ENCODE measurements at places on chromosomes 16 and 17.
A peak's percentile ranks its signal among the peaks of the same experiment; 100 is the strongest.

GRCh38 chr17:13995856-13996271 is 73.4 kb upstream of the COX10 start:
- H3K27ac ChIP-seq, result no peak overlapping the region
- no peaks in the 10 kb centered on the region for H3K36me3 ChIP-seq
- H3K4me3 ChIP-seq, result no peak overlapping the region
- no peaks in the 10 kb centered on the region for H3K27me3 ChIP-seq
- DNase-seq, result no peak

GRCh38 chr17:83143817-83144231 is 64.4 kb downstream of the METRNL start:
- no peaks in the 10 kb centered on the region for H3K27me3 ChIP-seq
- H3K27ac ChIP-seq, result no peak overlapping the region
- no peak overlapping the region for H3K4me3 ChIP-seq
- H3K36me3 ChIP-seq, result no peaks in the 10 kb centered on the region
- no peaks in the 10 kb centered on the region for H3K4me1 ChIP-seq

DNA sequence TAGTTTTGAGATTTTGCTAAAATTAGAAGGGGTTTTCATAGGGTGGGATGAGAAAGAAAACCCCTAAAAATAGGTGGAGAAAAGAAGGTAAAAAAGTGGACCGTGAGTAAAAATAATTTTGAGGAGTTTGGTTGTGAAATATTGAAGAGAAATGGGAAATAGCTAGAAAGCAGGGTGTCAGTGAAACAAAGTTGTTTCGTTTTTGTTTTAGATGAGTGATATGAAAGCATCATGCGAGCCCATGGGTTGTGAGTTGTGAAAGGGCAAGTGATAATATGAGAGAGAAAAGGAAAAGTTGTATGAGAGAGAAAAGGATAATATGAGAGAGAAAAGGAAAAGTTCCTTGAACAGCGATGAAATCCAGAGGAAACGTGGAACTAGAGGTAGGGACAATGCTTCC is 7.3 kb upstream of the SMIM36 start:
- no peaks in the 10 kb centered on the region for H3K4me1 ChIP-seq
- H3K27ac ChIP-seq, result no peak overlapping the region
- H3K4me3 ChIP-seq, result no peak overlapping the region
- H3K27me3 ChIP-seq, result no peaks in the 10 kb centered on the region
- DNase-seq, result no peak

DNA sequence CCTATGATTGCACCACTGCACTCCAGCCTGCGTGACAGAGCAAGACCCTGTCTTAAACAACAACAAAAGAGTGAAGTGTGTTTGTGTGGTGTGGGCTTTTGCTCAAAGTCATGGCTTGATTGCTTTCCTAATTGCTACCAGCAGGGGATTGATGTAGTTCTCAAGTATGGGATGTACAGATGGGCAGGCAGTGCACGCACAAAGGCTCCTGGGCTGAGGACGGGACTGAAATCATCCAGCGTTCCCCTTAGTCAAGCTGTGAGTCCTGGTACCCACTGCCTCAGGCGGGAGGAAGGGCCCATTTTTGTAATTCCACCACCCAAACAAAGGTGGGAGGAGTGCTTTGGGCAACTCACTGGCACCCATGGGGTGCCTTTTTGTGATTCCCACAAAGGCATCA is 47.3 kb downstream of the GDE1 start:
- no peak overlapping the region for H3K27ac ChIP-seq
- H3K4me3 ChIP-seq, result no peak overlapping the region
- no peak for DNase-seq
- no peaks in the 10 kb centered on the region for H3K27me3 ChIP-seq
- no peaks in the 10 kb centered on the region for H3K4me1 ChIP-seq

DNA sequence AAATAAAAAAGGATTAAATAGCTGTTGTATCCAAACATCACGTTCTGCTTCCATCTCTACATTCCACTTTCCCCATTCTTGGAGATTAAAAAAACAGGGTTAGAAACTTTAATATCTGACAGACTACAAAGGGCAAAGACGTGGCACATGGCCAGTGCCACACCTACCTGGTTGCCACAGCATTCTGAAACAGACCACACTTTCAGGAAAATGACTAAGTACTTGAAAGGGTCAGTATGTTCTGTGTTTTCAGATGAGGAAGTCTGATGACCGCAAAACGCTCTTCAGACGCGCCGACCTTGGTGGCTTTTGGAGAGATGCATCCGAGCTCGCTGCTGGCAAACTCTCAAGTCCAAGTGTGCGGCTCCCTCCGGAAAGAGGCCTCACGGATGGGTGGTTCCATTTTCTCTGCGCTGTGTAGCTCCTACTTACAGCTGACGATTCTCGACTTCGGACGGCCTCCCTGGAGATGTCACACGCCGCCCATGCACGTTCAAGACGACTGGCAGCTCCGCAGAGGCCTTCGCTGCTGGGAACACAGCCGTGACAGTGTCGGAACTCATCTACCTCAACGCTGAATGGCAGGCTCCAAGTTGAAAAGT is 15.5 kb downstream of the MAP1LC3B start:
- no peak for DNase-seq
- H3K4me1 ChIP-seq, result no peaks in the 10 kb centered on the region
- peak overlapping the region; percentile 21 for H3K27ac ChIP-seq
- H3K4me3 ChIP-seq, result no peak overlapping the region
- H3K27me3 ChIP-seq, result no peaks in the 10 kb centered on the region

- H3K27ac ChIP-seq, result no peak overlapping the region
- no peak overlapping the region for H3K4me3 ChIP-seq
- DNase-seq, result no peak
- H3K4me1 ChIP-seq, result no peaks in the 10 kb centered on the region
- H3K36me3 ChIP-seq, result no peaks in the 10 kb centered on the region
Measured at GRCh38 chr17:296906-297690, 55.5 kb downstream of the RPH3AL start.

- no peak overlapping the region for H3K4me3 ChIP-seq
- no peak for DNase-seq
- no peaks in the 10 kb centered on the region for H3K27me3 ChIP-seq
- no peak overlapping the region for H3K27ac ChIP-seq
- no peaks in the 10 kb centered on the region for H3K4me1 ChIP-seq
- H3K36me3 ChIP-seq, result no peaks in the 10 kb centered on the region
Measured at GRCh38 chr16:9183682-9184353, 92.4 kb downstream of the HAPSTR1 start.

DNA sequence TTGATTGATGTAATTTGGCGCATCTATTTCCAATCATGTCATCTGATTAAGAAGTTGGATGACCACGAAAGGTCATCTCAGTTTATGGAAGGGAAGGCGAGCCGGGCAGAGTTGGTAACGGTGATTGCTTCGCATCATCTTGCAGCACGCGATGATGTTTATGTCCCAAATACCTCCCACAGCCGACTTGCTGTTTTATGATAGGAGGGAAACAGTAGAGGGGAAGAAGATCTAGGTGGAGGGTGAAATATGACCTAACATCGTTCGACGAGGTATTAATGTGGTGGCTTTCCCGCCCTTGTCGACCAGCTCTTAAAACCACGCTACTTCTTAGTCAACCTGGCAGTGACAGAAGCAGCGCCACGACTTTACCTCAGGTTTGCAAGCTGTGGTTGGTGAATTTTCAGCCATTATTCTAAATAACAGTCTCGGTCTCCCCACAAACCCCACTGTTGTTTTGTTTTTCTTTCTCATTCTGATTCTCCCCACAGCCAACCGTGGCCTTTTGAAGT is 805 bp upstream of the TANC2 start:
- H3K4me3 ChIP-seq, result peak overlapping the region; percentile 98
- H3K27ac ChIP-seq, result peak overlapping the region; percentile 67
- no peak for DNase-seq
- peaks cover 17% of the 10 kb centered on the region for H3K4me1 ChIP-seq
- no peaks in the 10 kb centered on the region for H3K36me3 ChIP-seq

DNA sequence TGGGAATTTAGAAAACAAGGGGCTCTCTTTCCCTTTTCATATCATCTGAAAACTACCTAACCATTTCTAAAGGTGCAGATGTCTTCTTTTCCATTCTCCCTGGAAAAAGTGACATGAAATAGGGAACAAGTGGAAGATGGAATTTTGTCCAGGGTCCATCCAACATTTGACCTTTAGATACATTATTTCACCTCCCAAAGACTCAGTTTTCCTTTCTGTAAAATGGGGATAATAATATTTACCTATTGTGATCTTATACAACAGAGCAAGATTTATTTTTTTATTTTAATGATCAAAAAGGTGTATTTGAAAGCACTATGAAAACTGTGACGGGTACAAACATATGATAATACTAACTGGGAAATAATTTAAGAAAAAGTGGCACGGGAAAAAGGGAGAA is 106.3 kb downstream of the HS3ST3A1 start:
- H3K4me1 ChIP-seq, result no peaks in the 10 kb centered on the region
- DNase-seq, result no peak
- H3K36me3 ChIP-seq, result no peaks in the 10 kb centered on the region
- no peak overlapping the region for H3K4me3 ChIP-seq
- H3K27me3 ChIP-seq, result no peaks in the 10 kb centered on the region
- no peak overlapping the region for H3K27ac ChIP-seq

- H3K27ac ChIP-seq, result no peak overlapping the region
- no peak overlapping the region for H3K4me3 ChIP-seq
- H3K27me3 ChIP-seq, result no peaks in the 10 kb centered on the region
- H3K36me3 ChIP-seq, result no peaks in the 10 kb centered on the region
Measured at GRCh38 chr17:68249354-68249765, 1.5 kb downstream of the AMZ2 start.

DNA sequence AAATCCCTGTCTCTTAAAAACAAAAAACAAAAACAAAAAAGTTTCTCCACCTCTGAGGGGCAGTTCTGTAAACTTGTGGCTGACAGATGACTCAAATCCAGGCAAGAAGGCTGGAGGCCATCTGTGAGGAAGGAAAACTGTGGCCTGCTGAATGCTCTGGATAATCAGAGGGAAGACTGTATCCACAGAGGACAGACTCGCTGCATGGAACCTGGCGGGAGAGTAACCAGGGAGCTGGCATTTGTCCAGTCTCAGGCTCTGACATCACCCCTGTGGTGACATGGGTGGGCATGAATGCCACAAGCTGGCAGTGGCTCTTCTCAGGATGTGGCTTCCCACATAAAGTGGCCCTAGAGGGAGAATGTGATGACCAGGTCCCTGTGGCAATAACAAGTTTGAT is 2.8 kb upstream of the KSR1 start:
- no peak for DNase-seq
- no peaks in the 10 kb centered on the region for H3K27me3 ChIP-seq
- H3K4me3 ChIP-seq, result no peak overlapping the region
- H3K36me3 ChIP-seq, result no peaks in the 10 kb centered on the region
- H3K4me1 ChIP-seq, result peaks cover 23% of the 10 kb centered on the region

DNA sequence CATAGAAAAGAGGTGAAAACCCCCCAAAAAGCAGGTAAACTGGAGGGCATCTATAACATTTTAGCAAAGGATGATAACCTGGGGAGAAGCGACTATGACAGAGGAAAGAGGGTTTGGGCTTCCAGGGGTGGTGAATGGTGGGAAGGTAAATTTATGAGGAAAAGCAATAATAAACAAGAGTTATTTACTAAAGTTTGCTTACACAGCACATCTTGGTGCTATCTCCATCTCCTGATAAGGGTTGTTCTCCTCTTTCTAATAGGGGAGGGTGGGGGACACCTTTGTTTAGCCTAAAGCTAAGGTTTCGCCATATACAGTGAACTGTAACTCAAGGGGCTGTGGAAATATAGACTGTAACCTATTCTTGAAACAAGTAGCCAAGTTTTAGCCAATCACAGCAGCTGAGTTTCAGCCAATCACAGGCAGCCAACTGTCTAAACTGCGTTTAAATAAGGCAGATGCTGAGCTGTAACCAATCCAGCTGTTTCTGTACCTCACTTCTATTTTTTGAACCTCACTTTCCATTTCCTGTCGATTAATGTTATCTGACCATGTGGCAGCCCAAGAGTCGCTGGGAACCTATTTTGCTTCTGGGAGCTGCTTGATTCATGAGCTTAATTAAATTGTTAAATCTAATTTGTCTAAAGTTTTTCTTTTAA is 191.8 kb downstream of the MAP2K6 start:
- peaks cover 10% of the 10 kb centered on the region for H3K4me1 ChIP-seq
- H3K27ac ChIP-seq, result no peak overlapping the region
- DNase-seq, result no peak

DNA sequence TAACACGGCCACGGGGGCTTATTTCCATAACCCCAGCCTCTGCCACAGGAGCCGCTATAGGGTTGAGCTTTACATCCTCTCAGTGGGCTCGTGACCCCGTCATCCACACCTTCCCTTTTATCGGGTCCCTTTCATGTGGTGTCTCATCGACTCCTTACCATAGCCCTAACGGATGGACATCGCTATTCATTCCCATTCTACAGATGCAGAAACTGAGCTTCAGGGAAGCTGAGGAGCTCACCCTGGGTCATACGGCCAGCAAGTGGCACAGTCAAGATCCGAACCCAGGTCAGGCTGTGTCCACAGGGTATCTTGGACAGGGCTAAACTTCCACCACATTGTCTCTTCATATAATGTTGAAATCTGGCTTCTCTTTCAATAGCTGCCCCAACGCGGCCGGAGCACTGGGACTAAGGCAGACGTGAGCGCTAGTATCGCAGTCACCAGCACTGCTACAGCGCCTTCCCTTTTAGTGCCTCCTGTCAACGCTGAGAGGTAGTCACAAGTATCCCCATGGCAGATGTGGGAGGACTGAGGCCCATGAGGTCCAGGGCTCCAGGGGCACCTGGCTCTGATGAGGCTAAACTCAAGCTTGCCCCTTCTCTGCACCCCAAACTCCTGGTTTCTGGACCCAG is 50.8 kb downstream of the SOCS1 start:
- no peak for DNase-seq
- peak overlapping the region; percentile 55 for H3K27ac ChIP-seq
- no peak overlapping the region for H3K4me3 ChIP-seq

DNA sequence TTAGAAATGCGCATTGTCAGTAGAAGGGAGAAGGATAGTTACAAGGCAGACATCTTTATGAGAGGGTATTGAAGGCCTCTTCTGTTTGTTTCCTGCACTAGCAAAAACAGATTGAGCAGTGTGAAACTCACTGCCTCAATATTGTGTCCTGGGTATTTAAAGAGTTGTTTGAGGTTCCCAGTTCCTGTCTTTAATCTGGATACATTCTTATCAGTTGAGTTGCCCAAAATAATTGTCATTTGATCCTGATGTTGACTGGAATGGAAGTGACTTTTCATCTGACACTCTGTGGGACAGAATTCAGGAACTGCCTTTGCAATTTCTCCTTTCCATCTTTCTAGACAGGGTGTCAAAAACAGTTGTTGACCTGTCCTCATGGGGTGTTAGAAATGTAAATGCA is 1.7 kb downstream of the ATP6V0A1 start:
- H3K36me3 ChIP-seq, result no peaks in the 10 kb centered on the region
- H3K27ac ChIP-seq, result peak overlapping the region; percentile 95
- no peak for DNase-seq
- peaks cover 32% of the 10 kb centered on the region for H3K4me1 ChIP-seq
- H3K27me3 ChIP-seq, result no peaks in the 10 kb centered on the region
- H3K4me3 ChIP-seq, result peak overlapping the region; percentile 81

- H3K4me1 ChIP-seq, result no peaks in the 10 kb centered on the region
- H3K27ac ChIP-seq, result no peak overlapping the region
- no peak for DNase-seq
- H3K27me3 ChIP-seq, result no peaks in the 10 kb centered on the region
- H3K36me3 ChIP-seq, result no peaks in the 10 kb centered on the region
Measured at GRCh38 chr17:31385428-31386285, 5.8 kb upstream of the RAB11FIP4 start.

- no peaks in the 10 kb centered on the region for H3K4me1 ChIP-seq
- no peak overlapping the region for H3K4me3 ChIP-seq
- H3K27ac ChIP-seq, result no peak overlapping the region
- no peaks in the 10 kb centered on the region for H3K36me3 ChIP-seq
- no peak for DNase-seq
Measured at GRCh38 chr16:7236824-7237410, 95.7 kb upstream of the RBFOX1 start.

- H3K4me3 ChIP-seq, result no peak overlapping the region
- peaks cover 18% of the 10 kb centered on the region for H3K4me1 ChIP-seq
- no peak overlapping the region for H3K27ac ChIP-seq
- no peaks in the 10 kb centered on the region for H3K27me3 ChIP-seq
- DNase-seq, result no peak
Measured at GRCh38 chr17:45425984-45426413, 6.7 kb downstream of the ARHGAP27 start.
